Kidney capillary endothelial cell (primary cell): ENCODE measurements at places on chromosomes 12 and 14.

DNA sequence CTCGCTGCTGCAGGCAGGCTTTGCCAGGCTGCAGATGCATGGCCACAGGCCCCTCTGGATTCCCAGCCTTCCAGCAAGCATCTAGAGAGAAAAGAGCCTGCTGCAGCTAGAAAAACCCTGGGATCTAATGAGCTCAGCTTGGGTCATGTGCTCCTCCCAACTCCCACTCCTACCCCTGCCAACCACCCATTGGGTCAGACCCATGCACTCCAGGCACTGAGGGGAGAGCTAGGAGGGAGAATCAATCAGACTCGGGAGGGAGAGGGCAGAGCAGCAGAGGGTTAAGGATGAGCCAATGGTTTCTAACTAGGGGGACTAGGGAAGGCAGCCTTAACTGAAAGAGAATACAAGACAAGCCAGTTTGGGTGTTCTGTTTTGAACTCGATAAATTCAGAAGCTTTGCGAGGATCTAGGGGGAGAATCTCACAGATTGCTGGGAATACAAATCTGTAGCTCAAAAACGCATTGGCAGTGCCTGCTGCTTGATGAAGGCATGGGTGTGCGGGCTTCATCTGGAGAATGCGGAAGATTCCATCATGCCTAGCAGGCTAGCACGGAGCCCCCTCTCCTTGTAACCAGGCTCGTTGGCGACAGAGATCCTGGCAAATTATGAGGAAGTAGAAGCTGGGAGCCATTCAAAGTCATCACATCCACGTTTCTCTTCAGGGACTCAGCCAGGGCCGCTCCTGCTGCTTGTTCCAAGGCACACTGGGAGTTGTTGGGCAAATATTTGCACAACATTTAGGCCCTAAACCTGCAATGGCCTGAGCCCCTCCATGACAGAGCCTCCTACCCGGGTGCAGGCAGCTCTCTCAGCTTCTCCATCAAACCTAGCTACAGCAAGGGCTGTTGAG, 56.4 kb downstream of the VCPKMT start:
- no peak for DNase-seq

GRCh38 chr14:95520346-95520745, 3.9 kb upstream of the SYNE3 start:
- no peak for DNase-seq

DNA sequence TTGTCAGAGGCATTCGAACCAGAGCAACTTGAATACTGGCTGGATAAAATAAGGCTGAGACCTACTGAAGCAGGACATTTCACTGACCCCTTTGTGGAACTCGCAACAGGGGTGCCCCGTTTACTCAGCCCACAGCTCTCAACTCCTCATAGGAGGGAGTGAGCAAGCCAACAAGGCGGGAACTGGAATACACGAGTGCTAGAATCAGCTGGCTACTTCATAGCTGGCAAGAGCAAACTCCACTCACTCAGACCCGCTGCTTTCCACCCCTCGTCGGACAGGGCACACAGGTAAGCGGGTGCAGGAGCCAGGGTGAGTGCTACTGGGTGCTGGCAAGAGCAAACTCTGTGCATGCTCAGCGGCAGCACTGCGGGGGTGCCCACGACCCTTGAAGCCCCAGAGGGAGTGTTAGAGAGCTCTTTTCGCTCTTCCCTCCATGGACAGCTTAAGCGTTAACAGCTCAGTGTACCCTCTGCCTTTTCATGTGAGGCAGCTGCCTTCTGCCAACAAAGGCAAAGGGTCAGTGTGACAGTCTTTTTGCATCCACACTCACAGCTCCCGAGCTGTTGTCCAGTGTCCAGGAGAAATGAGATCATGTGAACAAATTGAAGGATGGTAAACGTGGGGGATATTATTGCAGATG, 15.7 kb downstream of the CAPZA3 start:
- DNase-seq, result no peak

GRCh38 chr12:77070800-77071449, 5.6 kb upstream of the E2F7 start:
- DNase-seq, result no peak

- DNase-seq, result no peak
Observed at GRCh38 chr14:22311636-22312035, 277.4 kb downstream of the DAD1 start.

- DNase-seq, result no peak
Observed at GRCh38 chr12:20810487-20810886, at the start of gene SLCO1B3. Gene SLCO1B3, plus strand, starts transcription at chr12:20810705. Its CDS starts 5,034 bp downstream, at chr12:20815739.

DNA sequence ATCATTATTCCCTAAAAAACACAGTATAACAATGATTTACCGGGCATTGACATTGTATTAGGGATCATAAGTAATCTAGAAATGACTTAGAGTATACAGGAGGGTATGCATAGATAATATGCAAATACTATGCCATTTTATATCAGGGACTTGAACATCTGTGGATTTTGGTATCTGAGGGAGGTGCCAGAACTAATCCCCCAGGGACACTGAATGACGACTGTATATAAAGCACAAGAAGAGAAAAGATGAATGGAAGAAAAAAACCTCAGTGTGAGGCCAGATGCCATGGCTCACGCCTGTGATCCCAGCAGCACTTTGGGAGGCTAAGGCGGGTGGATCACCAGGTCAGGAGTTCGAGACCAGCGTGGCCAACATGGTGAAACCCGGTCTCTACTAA, 25.5 kb upstream of the COX6A1 start:
- no peak for DNase-seq

DNA sequence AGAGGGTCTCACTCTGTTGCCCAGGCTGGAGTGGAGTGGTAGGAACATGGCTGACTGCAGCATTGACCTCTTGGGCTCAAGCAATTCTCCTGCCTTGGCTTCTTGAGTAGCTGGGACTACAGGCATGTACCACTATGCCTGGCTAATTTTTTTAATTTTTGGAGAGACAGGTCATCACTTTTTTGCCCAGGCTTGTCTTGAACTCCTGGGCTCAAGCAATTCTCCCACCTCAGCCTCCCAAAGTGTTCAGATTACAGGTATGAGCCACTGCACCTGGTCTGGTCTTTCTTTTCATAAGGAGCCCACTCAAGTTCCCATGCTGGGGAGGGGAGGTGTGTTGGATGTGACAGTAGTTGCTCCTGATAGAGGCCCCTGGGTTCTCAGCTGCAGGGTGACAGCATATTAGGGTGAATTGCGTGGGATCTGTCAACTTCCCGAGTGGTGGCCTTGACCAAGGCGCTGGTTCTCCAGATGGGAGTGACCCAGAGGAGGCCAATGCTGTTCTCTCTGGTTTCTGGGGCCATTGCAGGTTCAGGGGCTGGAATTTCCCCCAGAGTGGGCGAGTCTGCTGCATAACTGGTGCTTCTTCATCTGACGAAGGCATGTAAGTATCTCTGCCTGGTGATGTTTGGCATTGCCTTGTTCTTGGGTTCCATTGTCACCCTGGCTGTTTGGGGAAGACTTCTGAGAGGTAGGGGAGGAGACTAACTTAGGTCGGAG, 52.4 kb upstream of the ESRRB start:
- DNase-seq, result no peak

DNA sequence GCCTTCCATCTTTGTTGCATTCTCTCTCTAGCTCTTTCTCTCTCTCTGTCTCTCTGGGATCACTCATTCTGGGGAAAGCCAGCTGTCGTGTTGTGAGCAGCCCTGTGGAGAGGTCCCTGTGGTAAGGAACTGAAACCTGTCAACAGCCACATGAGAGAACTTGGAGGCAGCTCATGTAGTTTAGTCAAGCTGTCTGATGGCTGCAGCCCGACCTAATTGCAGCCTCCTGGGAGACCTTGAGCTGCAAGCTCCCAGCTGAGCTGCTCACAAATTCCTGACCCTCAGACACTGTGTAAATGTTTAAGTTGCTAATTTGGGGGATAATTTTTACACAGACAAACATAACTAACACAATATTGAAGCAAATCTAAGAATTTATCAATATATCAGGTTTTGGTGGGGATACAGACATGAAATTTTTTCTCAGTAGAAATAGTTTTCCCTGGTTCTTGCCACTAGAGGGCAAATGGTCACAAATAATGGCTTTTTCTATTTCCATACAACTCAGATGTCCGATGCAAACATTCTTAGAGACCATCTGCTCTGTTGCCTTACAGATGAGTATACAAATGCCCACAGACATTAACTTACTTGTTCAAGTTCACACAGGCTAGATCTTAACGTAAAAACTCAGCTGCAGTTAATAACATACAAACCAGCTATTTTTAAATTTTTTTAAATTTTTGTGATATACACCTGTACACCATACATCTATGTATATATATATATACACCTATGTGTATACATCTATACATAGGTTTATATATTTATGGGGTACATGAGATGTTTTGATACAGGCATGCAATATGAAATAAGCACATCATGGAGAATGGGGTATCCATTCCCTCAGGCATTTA, 15.5 kb upstream of the KRR1 start:
- DNase-seq, result peak; percentile 61

DNA sequence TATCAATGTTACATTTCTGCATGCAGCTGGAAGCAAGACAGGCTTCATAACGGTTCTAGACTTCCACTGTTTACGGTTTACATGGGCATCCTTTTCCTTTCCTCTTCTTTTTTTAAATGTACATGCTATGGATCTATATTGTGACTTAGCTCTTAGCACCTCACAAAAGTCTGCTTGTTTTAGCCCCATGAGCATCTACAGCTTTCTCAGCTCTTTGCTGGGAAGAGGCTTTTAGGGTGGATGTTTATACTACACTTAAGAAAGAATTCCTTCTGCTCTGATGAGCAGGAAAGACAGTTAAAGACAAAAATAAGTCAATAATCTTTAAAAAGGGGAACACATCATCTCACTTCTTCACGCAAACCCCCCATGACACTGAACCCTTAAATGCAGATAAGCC, 51.4 kb downstream of the KICS2 start:
- DNase-seq, result no peak

DNA sequence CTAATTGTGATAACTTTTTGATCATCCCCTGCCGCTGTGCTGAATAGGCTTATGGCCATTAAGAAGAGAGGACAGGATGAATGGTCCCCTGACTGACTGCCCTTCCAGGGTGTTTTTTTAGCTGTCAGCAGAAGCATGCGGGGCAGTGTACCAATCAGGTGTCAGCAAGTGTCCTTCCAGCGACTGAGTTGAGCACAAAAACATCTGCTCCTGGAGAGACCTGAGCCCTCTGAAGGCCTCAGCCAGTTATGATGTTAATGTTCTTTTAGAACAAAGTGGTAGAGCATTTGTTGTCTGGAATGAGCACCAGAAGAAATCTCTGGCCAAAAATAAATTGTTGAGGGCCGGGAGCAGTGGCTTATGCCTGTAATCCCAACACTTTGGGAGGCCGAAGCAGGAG, 37.5 kb downstream of the P2RX7 start:
- DNase-seq, result no peak

- no peak for DNase-seq
Observed at GRCh38 chr12:15600223-15600935, 188.8 kb downstream of the EPS8 start.

DNA sequence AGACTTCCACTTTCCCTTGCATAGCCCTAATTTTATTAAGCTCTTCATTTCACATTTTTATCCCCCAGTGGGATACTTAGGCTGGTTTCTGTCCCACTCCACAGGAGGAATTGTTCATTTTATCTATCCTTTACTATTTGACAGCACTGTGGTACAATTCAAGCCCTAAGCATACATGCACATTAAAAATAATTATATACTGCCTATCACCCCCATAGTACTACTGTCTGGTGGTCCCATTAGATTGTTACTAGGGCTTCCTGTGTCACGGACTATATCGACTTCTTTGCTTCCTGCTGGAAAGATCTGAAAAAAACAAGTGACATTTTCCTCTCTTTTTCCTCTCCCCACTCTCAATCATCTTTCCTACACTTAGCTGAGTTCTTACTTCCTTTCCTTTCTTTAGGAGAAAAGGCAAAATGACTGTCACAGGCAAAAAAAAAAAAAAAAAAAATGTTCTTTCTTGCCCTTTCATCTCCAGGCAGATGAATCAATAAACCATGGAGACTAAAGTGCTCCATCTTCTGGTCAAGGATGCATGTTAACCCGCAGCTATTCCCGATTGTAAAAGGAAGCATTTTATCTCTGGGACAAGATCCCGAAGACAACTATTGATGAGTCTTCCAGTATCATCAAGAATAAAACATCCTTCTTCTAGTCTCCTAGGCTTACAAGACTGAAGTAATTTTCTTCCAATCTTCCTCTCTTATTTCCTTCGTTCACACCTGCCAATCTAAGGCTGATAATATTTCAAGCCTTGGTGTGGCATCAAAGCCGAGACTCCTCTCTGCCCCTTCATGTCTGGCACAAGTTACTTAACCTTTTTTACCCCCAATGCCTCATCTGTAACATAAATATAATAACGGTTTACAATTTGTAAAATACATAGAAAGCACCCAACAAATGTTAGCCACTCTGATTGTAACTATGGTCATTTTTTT, 94.4 kb upstream of the PLEKHG7 start:
- peak; percentile 46 for DNase-seq

GRCh38 chr12:132428936-132429601, 60.9 kb upstream of the FBRSL1 start:
- no peak for DNase-seq

GRCh38 chr12:114238808-114239207, 167.1 kb downstream of the TBX5 start:
- no peak for DNase-seq

DNA sequence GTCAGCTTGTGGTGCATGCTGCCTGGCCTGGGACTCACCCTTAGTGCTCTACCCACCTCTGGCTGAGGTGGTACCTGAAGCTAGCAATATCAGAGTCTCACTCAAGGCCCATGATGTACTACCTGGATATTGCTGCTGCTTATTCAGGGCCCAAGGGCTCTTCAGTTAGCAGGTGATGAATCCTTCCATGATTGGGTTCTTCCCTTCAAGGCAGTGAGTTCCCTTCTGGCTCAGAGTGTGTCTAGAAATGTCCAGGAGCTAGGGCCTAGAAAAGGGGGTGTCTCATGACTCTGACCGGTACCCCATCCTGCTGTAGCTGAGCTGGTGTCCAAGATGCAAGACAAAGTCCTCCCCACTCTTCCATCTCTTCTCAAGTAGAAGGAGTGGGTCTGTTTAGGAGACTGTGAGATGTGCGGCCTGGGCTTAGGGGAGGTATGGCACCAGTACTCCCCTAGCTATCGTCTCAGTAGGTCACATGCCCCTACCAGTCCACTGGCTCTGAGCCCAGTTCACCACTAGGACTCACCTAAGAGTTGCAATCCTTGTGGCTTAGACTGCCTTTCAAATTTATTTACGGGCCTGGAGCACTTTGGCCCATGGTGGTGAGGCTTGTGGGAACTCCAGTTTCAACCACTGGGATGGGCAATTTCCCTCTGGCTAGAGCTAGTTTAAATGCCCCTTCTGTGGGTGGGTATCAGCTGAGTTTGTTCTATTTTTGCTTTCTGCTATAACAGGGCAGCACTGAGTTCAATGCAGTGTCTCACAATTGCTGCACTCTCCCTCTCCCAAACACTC, 12.2 kb downstream of the PRORP start:
- no peak for DNase-seq

- DNase-seq, result no peak
Observed at GRCh38 chr12:124929649-124930419, 15.4 kb upstream of the UBC start.

DNA sequence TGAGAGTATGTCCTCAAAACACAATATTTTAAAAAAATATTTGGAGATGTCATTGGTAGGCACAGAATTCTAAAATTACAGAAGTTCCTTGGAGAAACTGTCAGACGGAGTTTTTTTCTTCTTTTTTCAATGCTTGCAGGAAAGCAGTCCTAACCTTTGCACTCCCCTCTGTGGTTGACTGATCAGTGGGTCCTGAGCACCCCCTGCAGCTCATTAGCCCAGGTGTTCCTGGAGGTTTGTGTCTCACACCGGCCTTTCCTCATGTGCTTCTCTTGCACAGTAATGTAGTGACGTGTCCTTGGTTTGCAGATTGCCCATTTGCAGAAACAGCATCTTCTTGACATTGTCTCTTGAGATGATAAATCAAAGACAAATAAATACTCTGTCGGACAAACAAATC, 513.0 kb downstream of the TMEM121 start:
- DNase-seq, result no peak

GRCh38 chr12:87266305-87266704, 762.9 kb downstream of the C12orf50 start:
- no peak for DNase-seq
